Adipose tissue (tissue), 3 donors: ENCODE measurements at places on chromosomes 13 and 19. TPM values are rescaled to one million over a fixed set of nuclear protein-coding genes. Genes with fewer than 3 reads are reported as not detected.

Gene ELL
- 6.5 TPM for polyA plus RNA-seq

Gene NRTN
- 0.22 TPM for polyA plus RNA-seq

Gene TBXA2R
- 3.6 TPM for polyA plus RNA-seq

Gene FGF21
- polyA plus RNA-seq = not detected

Gene NBEA
- polyA plus RNA-seq = 2.0 TPM

Gene ZNF565
- 2.5 TPM for polyA plus RNA-seq

Gene ZNF675
- 2.0 TPM for polyA plus RNA-seq

Gene PSG6
- polyA plus RNA-seq = not detected

Gene ZNF324
- polyA plus RNA-seq = 6.0 TPM

Gene KLF16
- 9.8 TPM for polyA plus RNA-seq

Gene F2RL3
- polyA plus RNA-seq = 17.7 TPM

Gene SPTBN4
- 2.2 TPM for polyA plus RNA-seq
